Cardiac fibroblast (primary cell): ENCODE measurements at places on chromosomes 3 and 15.
A peak's percentile ranks its signal among the peaks of the same experiment; 100 is the strongest.

DNA sequence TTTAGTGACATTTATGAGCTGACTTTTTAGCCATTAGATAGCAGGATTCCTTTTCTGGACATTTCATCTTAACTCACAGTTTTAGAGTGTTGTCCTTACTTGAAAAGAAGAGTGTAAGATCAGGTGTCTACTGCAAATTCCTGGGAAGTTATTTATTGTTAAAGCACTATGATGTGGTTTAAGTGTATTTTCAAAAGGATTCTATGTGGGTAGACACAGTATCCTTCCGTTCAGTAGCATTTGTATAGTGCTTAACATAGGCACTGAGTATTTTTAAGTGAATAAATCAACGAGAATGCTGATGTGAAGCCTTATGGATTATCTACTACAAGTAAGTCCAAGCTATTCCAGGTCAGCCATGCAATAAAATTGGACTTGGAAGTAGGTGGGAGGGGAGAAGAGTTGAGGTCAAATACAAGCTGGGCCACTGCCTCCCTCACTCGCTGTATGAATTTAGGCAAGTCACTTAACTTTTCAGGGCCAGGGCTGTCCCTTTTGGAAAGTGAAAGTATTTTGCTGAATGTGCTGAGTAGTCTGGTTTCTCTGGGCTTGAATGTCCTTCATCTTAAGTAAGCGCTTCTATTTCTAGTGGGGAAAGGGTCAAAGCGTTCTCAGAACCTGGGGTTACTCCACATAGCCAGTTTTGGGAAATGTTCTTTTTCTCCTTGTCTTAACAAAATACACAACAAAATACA, 48.6 kb downstream of the GAP43 start:
- DNase-seq = no peak

DNA sequence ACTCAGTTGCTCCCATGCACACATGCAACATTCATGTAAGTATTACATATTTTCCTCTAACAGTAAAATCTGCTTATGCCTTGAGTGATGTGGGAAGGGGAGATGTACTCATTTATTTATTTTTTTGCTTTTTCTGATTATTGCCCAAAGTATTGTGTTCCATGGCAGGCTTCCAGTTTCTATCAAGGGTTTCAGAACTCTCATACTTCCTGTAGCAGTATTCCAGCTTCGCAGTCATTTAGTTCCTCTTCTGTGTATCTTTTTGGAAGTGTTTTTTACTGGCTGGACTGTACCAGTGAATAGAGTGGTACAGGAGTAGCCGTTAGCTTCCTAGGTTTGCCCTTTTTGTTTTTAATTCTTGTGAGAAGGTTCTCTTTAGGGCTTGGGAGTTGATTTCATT, 26.9 kb downstream of the RAB11A start:
- peak; percentile 25 for DNase-seq

DNA sequence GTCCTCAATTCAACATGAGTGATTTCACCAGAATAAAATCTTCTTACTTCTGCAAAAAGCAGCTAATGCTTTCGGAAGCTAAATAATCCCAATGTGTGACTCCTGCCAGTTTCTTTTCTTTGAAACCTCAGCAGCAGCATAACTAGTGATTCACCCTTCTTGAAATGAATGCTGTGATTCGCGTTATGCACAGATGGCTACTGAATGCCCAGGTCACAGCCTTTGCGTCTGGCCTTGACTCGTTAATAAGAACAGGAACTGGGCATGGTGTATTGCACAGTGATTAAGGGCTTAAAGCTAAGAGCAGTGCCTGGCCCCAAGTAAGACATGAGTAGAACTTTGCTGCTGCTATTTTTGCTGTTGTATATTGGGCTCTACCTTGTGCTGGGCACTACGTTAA, 19.0 kb downstream of the CGNL1 start:
- DNase-seq = peak; percentile 83

DNA sequence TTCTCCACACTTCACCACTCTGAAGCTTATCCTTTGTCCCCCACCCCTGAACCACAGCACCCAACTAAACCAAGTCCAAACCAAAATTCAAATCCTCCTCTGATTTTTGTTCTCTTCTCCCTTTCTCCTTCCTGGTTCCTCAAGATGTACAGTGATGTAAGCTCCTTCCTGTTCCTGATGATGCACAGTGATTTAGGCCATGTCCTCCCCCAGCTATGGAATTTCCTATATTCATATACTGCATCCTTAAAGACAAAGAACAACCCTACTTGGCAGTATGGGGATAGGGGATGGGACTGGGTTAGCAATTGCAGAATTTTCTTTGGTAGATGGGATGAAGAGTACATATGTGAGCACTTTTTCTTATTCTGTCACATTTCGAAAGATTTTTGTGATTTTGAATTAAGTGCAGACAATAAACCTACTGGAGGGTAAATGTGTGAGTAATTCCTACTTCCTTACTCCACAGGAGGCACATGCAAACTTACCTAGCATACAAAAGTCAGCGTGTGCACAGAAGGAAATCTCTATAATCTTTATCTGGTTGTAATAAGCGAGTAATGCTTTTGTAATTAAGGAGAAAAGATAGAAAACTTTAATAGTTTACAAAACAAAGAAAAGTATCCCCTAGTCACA, 125.0 kb downstream of the ANO10 start:
- DNase-seq = peak; percentile 42

DNA sequence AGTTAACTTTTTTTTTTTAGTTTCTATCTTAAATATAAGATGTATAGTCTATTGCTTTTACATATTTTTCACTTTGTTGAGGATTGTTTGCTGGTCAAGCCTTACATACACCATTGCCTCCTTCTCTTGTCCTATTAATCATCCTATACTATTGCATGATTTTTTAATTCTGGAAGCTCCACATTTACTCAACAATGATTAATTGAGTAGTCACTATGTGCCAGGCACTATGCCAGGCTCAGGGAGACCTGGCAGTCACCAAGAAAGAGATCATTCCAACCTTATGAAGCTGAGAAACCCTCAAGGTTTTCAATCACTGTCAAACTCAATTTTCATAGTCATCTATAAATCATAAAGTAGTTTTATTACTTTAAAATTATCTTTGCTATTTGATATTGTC, 626.2 kb downstream of the IGSF11 start:
- DNase-seq = no peak

GRCh38 chr15:39127925-39128617, 452.8 kb upstream of the THBS1 start:
- DNase-seq = peak; percentile 98

DNA sequence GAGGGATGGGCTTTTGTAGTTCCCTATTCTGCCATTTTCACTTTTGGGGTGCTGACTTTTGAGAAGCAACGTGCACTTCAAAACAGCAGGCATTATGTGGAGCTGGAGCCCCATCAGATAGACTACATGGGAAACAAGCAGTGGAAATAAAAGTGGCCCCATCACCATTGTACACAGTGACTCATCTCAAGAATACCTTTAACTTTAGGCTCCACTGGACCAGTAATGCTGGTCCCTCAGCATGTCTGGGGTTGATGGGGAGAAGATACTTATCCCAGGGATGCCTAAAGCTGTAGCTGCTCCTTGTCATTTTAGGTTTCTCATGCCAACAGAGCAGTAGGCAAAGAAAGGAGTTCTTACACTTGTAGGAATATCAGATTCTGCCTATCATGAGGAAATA, 45.0 kb downstream of the LSM3 start:
- no peak for DNase-seq

GRCh38 chr3:72579191-72579580, 269.1 kb downstream of the SHQ1 start:
- DNase-seq = no peak

- DNase-seq = no peak
Measured at GRCh38 chr3:59885101-59885500, 835.3 kb upstream of the CFAP20DC start.

- DNase-seq = no peak
Measured at GRCh38 chr15:45469441-45469840, 53.1 kb downstream of the SLC30A4 start.

- DNase-seq = peak; percentile 63
Measured at GRCh38 chr3:61903931-61904657, 342.7 kb downstream of the PTPRG start.

DNA sequence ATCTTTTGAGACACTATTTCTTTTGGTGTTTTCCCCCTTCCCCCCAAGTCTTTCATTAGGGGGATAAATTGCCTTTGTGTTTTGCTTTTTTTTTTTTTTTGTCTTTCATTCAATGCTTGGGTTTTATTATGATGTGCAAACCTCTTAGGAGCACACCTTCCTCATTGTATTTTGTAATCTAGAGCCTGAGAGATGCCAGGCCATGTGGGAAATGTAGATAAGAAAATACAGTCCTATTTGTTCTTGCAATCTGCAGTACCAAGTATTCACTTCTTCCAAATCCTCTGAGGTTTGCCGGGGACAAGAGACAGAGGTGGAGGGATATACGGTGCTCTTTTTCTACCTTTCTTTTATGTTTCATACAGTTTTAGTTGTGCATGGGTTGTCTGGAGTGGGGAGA, 66.7 kb downstream of the LARS2 start:
- DNase-seq = no peak

GRCh38 chr15:71128939-71129562, 13.8 kb downstream of the THSD4 start:
- DNase-seq = peak; percentile 35

DNA sequence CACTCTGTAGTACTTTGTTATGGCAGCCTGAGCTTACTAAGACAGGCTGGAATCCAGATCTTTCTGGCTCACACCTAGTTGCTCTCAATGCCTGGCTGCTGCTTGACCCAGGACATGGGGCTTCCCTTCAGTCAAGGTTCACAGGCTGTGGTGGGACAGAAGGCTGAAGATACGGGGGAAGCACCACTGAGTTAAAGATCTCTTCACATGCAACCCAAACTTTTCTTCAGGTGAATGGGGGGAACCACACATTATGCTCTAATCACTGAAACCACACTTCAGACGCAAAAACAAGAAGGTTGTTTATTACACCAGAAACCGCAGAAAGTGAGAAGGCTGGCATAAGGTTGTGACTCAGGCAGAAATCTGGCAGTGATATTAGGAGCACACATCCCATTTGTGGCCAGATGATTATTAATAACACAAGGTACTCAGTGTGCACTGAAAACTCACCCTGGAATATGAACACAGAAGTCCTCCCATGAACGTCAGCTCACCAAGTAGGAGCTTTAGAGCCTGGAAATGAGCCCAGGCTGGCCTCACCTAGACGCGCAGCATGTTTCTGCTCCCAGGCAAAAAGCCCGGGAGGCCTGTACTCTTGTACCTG, 230.5 kb upstream of the CHRNA7 start:
- no peak for DNase-seq

GRCh38 chr3:16998236-16998923, 113.6 kb downstream of the PLCL2 start:
- DNase-seq = no peak

DNA sequence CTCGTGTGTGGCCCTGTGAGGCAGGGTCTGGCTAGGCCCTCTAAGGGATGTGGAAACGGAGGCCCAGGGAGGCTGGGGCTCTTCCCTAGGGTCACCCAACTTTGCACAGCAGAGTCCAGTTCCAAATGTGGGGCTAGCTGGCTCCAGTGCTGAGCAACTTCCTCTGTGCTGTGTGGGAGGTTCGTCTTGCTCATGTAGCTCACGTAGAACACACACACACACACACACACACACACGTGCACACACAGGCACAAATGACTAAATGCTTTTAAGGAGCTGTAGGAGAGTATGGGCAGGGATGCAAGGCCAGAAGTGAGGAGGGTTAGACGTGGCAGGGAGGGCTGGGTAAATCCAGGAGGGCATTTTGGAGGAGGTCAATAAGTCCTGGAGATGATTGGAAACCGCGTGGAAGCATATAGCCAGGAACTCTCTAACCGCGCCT, 213.8 kb downstream of the RPLP1 start:
- peak; percentile 79 for DNase-seq

- DNase-seq = no peak
Measured at GRCh38 chr15:41992803-41993190, 20.4 kb upstream of the EHD4 start.

- DNase-seq = no peak
Measured at GRCh38 chr3:160951642-160952487, 153.3 kb downstream of the B3GALNT1 start.

- DNase-seq = no peak
Measured at GRCh38 chr15:68602459-68603215, 23.8 kb downstream of the CORO2B start.

- peak; percentile 21 for DNase-seq
Measured at GRCh38 chr15:39434163-39434562, 146.7 kb upstream of the THBS1 start.

DNA sequence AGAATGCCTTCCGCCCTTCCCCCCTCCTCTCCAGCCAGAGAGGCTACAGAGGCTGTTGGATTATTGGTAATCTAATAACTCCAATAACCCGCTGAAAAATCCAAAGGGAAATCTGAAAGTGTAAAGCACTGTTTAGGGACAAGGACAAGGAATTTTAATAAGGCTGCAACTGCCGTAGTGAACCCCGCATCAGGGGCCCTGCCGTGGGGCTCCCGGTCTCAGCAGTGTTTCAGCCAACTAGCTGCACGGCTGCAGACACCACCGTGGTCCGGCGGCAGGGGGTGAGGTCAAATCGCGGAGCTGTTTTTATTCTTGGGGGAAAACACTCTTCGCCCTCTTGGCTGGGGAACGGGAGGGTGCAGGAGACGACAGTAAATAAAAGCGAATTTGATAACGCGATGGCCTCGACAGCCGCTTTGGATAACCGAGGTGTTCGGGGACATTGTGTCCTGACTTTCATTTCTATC, 6.1 kb downstream of the BCL6 start:
- no peak for DNase-seq

DNA sequence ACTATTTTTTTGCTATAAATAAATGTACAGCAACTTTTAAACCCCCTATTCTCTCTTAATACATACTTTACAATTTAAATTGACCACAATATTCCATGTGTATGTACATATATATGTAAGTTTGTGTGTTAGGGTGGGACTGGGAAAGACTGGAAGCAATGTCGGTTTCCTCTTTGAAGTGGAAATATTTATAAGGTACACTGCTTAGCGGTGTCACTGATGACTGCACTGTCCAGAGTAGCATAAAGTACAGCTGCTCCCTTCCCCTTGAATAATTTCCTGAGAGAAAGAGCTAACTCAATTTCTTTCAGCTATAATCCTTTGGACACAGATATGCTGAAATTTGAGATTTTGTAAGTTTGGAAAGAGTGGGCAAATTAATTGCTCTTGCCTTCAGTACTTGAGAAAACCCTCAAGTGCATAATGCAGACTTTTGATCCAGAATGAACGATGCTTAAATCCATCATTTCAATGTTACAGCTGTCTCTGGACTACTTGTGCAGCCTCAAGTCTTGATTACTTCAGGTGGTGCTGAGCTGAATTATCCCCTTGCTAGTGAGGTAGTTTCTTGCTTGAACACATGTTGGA, 267.0 kb upstream of the CFAP20DC start:
- no peak for DNase-seq

DNA sequence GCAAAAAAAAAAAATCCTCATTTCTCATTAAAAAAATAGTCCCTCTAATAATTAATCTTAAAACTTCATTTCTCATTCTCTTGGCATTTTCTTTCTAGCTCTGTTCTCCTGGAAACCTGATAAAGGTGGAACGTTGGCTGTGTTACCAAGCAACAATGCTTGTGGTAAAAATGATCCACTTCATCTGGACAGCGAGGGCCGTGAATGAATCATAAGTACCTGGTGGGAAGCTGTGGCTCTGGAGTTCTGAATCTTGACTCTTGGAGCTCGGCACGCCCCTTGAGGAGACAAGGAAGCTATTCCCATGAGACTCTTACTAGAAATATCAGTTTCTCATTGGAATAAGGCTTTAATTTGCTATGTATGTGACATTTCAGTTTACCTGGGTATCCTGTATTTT, 32.5 kb downstream of the BCL2L10 start:
- peak; percentile 32 for DNase-seq
